PC-3 (cell line): ENCODE measurements at places on chromosomes 12 and 14.

- DNase-seq, result no peak
These were observed 313.5 kb upstream of the RGS6 start for GRCh38 chr14:71618716-71619115.

GRCh38 chr14:92451755-92452154, 61.8 kb upstream of the RIN3 start:
- no peak for DNase-seq

DNA sequence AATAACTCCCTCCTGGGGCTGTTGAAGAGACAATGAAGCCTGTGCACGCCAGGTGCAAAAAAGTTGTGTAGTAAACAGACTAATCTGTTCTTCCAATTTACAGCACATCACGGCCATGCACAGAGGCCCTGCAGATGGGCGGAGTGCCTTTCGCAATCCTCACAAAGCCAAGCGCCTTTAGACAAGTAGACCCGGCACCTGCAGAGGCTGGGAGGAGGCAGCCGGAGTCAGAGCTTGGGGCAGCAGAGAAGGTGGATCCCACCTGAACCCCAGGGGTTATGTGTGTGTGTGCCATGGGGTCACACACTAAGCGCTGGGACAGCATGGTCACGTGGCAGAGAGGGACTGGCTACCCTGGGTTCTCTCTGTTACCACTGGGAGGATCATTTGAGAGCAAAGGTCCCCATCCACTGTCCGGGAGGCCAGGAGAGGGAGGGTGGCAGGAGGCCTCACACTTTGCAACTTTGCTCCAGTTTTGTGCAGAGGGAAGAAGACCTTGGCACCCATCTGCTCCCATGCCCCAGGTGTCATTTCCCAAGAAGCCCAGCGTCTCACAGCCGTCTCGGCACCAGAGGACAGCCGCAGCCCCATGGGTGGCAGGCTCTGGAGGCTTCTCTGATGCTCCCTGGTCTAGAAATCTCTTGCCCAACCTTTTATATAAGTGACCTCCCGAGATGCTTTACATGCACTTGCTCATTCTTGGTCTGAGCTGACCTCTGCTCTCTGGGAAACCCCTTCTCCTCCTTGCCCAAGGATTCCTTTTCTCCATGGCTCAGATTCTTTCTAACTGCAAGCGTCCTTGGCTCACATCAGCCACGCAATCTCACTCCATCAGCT, 80.0 kb upstream of the DICER1 start:
- DNase-seq, result no peak

- DNase-seq, result peak; percentile 81
These were observed 5.8 kb downstream of the CCNB1IP1 start for GRCh38 chr14:20327005-20327869.

GRCh38 chr14:50836515-50836914, 5.6 kb upstream of the NIN start:
- no peak for DNase-seq

GRCh38 chr12:48286665-48287064, 64.1 kb downstream of the ZNF641 start:
- peak; percentile 16 for DNase-seq

- no peak for DNase-seq
These were observed 44.5 kb downstream of the RIMBP2 start for GRCh38 chr12:130671556-130671955.

DNA sequence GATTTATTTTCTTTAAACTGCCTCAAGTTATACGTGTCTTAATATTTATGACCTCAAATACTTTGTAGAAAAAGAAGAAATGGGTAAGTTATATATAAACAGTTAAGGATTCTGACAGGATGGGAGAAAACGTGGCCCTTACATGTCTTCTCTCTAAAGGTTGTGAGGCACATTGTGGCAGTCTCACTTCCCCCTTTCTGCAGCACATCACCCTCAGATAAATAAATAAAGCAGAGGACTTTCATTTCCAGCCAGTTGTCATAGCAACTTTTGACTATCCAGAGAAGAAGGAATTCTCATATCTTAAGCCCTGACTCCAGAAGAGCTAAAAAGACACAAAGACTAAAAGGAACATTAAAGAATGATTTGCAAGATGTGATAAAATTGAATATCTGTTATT, 28.8 kb upstream of the CEP83 start:
- DNase-seq, result no peak

DNA sequence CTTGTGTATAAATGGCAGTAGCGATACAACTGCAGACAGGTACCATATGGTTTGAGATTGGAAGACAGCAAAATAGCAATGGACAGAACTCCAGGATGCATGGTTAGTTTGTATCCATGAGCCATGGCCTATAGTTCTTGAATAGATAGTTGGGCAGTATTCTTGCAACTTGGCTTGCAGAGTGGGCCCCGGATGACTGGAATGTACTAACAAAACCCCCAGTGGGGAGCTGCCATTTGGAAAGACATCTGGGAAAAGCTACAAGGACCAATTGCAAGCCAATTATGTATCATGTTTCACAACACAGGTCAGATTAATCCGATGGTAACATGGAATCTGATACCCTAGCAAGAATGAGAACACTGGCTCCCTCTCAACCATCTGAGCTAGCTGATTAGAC, 279.6 kb downstream of the RERGL start:
- DNase-seq, result no peak

GRCh38 chr14:96762650-96763049, 34.5 kb upstream of the VRK1 start:
- peak; percentile 78 for DNase-seq

GRCh38 chr14:102593061-102593824, 794 bp downstream of the RCOR1 start:
- peak; percentile 28 for DNase-seq

DNA sequence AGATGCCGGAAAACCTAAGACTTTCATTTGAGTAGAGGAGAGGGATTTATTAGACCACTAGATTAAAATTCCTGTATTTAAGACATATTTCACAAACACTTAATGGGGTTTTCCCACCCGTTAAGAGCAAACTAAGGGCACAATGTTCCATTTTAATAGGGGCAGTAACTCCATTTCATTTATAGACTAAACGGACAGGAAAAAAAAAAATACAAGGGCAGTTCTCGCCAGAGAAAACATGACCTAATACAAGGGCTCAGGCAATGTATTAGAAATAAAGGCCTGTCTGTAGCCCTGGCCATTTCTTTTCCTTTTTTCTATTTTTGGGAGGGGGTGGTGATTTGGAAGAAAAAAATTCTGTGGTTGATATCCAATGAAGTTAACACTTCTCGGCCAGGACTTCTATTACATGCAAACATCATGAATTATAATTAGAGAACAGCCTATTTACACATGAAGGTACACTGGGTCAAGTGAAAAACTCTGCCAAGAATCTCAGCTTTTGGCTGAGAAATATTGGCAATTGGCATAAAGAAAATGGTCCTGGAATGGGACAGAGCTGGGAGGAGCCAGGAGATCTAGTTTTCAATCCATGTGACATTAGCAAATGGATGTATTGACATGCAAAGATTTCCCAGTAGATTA, 641.1 kb upstream of the TBX3 start:
- no peak for DNase-seq

- no peak for DNase-seq
These were observed 50.9 kb downstream of the CCDC88C start for GRCh38 chr14:91366749-91367148.

DNA sequence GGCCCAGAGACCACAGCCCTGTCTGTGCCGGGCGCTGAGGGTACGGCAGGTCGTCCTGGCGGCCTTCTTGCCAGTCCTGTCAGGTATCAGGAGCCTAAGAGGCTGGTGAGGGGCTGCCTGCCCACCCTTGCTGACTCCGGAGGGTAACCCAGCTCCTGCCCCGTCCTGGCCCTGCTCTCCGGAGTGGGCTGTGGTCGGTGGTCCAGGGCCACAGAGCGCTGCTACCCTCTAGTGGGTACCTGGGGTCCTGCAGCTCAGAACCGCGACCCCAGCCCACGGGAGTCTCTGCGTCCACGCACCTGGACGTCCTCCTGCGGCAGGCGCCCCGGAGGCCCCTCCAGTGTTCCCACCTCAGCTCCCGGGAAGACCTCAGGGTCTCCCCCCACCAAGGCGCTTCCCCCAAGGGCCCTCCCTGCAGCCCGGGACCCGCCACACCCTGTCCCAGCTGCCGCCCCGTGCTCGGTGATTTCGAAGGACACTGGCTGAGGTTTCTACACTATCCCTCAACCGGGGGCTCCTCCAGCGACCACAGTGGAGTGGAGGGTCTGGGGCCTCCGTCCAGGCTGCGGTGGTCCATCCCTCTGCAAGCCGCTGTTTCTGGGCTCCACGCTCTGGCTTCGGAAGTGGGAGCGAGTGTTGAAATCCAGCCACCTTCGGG, 75.9 kb upstream of the FBRSL1 start:
- peak; percentile 50 for DNase-seq

DNA sequence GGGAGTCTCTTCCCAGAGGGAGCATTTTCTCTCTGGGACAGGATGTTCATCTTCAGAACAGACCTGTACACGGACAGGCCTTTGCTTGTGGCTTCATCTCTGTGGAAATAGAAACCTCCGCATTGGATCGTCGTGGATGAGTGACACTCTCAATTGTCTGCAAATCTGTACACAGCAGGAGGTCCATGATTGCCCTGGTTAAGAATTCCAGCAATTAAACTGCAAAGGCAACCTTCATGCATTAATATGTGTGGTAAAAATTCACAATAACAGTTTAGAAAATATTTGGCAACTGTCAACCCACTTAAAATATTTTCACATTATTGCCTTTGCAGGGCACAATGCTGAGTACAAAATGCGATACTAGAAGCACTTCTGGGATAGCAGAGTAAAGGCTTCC, 149.8 kb upstream of the SFSWAP start:
- no peak for DNase-seq

DNA sequence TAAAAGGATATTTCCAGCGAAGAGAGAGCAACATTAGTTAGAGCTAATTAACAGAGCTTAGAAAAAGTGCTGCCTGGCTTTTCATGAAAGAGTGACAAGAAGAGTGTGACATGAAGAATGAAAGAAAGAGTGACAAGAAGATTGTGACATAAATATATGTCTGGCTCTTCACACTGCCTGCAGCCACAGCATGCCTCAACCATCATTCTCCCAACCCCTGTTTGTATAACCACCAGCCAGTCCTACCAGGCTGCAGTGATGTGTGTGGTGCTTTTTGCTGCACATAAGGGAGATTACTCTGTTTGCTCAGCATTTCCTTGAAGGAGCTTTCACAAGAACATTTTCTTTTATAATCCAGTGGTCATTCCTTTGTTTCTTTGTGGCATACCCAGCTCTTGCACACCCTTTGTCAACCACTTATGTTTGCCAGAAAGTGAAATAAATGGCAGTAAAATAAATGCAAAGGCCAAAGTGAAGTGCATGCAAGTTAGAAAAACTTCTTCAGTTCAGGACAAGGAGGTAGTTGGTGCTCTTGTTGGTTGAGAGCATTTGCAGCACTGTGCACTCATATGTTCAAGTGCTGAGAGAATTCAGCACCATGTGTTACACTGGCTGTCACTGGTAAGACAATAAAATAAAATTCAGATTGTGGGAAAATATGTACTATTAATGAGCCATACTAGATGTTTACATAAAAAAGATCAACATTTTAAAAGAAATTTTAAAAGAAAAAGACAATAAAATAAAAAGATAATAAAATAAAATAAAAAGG, 50.6 kb downstream of the KIF21A start:
- DNase-seq, result no peak

GRCh38 chr14:20657216-20658211, 16.0 kb upstream of the OR6S1 start:
- DNase-seq, result peak; percentile 60

GRCh38 chr12:74129702-74130101, 407.9 kb upstream of the ATXN7L3B start:
- DNase-seq, result no peak

GRCh38 chr12:65695113-65695865, 129.0 kb upstream of the HMGA2 start:
- peak; percentile 99 for DNase-seq

GRCh38 chr14:42869681-42870080, 1263.0 kb downstream of the LRFN5 start:
- no peak for DNase-seq

GRCh38 chr12:2332236-2332635, 279.4 kb downstream of the CACNA1C start:
- DNase-seq, result no peak

GRCh38 chr12:48349471-48349870, 1.2 kb downstream of the ZNF641 start:
- no peak for DNase-seq

DNA sequence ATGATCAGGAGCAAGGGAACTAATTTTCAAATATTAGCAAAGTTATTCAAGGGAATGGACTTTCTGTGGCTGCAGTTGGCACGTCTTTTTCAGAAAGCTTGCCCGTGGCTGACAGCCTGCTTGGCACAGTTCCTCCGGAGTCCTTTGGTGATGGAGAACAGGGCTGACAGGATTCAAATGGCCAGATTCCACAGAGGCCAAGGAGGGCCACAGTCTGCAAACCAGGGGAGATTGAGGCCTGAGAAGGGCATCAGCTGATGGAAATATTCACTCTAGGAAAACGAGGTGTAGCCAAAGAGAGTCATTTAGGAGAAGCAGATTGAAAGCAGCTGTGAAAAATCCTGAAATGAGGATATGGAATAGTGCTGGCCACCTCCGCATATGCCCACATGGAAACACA, 178.3 kb downstream of the EMP1 start:
- no peak for DNase-seq

DNA sequence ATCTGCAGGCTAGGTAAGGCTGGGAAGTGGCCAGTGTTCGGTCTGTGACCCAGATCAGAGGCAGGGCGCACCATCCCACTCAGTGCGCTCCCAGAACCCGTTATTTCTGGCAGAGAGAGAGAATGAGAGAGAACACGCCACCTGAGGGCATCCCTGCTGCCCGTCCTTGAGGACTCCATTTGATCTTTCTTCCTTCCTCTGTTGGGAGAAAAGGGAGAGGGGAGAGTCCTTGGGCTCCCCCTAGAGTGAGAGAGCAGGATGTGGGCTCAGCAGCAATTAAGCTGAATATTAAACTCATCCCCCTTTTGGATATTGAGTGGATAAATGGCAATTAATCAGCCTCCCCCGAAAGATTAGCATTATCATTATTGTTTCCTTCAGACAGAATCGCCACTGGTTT, 70.6 kb downstream of the IFT43 start:
- peak; percentile 39 for DNase-seq

DNA sequence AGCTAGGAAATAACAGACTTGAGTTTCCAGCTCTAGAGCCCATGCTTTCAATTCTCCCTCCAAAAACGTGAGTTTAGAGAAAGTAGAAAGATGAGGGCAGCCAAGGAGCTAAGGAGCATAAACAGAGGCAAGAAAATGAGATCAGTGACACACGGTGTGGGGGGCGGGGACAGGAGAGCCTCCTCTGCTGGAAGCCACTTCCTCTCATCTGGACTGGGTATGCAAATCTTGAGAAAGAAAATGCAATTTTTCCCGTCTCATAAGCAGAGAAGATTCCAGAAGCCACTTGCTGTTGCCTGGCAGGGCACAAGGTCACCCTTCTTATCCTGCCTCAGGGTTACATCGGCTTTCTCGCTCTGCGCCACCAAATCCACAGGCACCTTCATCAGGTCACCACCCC, 6.0 kb downstream of the OR10P1 start:
- no peak for DNase-seq
